ENCODE measurements at places on chromosomes 7 and 10. TPM values are rescaled to one million over a fixed set of nuclear protein-coding genes. Genes with fewer than 3 reads are reported as not detected.

GRCh38 chr10:102347236-102347828, 48.2 kb upstream of the NFKB2 start:
- peak; percentile 39 for ATAC-seq

GRCh38 chr7:41103331-41103730, 599.6 kb downstream of the INHBA start:
- no peak for ATAC-seq

GRCh38 chr10:29239569-29240472, 49.0 kb upstream of the LYZL1 start:
- ATAC-seq: no peak

GRCh38 chr10:65898055-65898454, 1027.8 kb upstream of the LRRTM3 start:
- no peak for ATAC-seq

- no peak for ATAC-seq
These were observed 123.7 kb downstream of the GRK5 start for GRCh38 chr10:119331061-119331460.

GRCh38 chr10:133267829-133268228, 8.8 kb downstream of the ADAM8 start:
- ATAC-seq: no peak

DNA sequence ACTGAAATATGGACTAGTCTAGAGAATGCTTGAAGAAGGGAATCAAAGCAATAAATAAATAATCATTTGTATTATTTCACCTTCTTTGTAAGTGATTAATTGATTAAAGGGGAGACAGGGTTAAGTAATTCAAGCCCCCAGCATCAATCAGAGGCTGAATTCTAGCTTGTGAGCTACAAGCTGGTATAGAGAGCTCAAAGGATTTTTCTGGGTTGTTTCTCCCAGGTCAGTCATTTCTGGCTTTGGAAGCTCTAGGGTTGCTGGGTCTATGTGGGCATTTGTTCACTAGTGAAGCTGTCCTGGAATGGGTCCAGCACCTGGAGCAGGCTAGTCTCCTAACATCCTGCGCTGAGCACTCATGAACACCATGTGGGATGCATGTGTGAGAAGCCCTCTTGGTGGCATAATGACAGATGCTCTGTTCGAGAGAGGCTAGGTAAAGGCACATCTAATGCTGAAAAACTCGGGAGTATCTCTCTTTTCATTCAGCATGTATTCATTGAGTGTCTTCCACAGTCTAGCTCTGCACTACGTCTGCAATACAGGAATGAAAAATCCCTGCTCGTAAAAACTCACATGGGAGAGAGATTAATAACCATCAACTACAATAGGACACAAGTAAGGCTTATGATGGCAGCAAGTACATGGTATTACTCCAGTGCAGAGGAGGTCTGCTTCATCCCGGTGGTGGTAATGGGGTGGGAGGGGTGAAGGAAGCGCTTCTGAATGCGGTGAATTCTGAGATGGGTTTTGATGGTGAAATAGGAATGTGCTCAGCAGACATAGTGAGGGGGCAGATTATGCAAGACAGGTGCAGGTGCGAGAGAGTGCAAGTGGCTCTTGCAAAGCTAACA, 68.0 kb upstream of the NRP1 start:
- no peak for ATAC-seq

DNA sequence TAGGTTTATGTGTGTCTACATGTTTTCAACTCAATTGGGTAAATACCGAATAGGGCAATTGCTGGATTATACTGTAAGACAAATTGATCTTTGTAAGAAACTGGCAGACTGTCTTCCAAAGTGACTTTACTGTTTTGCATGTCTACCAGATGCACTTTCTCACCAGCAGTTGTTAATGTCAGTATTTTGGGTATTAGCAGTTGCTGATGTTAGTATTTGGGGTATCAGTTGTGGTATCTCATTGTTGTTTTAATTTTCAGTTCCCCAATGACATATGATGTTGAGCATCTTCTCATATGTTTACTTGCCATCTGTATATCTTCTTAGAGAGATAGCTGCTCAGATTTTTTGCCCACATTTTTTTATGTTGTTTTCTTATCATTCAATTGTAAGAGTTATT, 10.6 kb downstream of the PDE6C start:
- no peak for ATAC-seq

GRCh38 chr7:66837007-66837406, 84.0 kb upstream of the TMEM248 start:
- ATAC-seq: peak; percentile 82

DNA sequence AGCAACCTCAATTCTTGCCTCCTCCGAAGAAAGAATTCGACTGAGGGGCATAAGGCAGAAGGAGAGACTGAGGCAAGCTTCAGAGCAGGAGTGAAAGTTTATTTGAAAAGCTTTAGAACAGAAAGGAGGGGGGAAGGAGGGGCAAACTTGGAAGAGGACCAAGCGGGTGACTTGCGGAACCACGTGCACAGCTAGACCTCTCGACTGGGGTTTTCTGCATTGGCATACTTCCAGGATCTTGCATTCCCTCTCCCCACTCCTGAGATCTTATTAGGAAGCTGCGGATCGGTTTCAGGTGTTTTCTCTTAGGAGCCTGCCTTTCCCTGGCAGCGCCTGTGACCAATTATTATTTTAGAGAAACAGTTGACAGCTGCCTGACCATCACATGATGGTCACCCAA, 20.3 kb upstream of the CPXM2 start:
- ATAC-seq: no peak

- ATAC-seq: no peak
These were observed 4.8 kb upstream of the HILPDA start for GRCh38 chr7:128450913-128451312.

GRCh38 chr10:63584725-63585035, 63.5 kb downstream of the REEP3 start:
- no peak for ATAC-seq

The NUDT13 gene
- 1.3 TPM for total RNA-seq

The LIPM gene
- not detected for total RNA-seq

The SPDYE2B gene
- total RNA-seq: not detected

The GTF2I gene
- 133 TPM for total RNA-seq

The MUC3A gene
- not detected for total RNA-seq

The AKR1D1 gene
- total RNA-seq: not detected

The NPTX2 gene
- not detected for total RNA-seq

The PLA2G12B gene
- not detected for total RNA-seq

The AASS gene
- 2.2 TPM for total RNA-seq

The TCTN3 gene
- total RNA-seq: 20.3 TPM

The MYPN gene
- not detected for total RNA-seq

All from activated T-helper 17 cell treated with anti-CD3 and anti-CD28 coated beads, Interleukin-2, amount 50 U/mL, for 72 hours (primary cell).